Cardiac septum (tissue), 1 donor: ENCODE measurements at places on chromosomes 12 and 14. TPM values are rescaled to one million over a fixed set of nuclear protein-coding genes. Genes with fewer than 3 reads are reported as not detected.

- no peak for DNase-seq
Observed at GRCh38 chr12:51869931-51870330, 18.0 kb upstream of the ANKRD33 start.

The PIWIL1 gene
- total RNA-seq, result not detected

DNA sequence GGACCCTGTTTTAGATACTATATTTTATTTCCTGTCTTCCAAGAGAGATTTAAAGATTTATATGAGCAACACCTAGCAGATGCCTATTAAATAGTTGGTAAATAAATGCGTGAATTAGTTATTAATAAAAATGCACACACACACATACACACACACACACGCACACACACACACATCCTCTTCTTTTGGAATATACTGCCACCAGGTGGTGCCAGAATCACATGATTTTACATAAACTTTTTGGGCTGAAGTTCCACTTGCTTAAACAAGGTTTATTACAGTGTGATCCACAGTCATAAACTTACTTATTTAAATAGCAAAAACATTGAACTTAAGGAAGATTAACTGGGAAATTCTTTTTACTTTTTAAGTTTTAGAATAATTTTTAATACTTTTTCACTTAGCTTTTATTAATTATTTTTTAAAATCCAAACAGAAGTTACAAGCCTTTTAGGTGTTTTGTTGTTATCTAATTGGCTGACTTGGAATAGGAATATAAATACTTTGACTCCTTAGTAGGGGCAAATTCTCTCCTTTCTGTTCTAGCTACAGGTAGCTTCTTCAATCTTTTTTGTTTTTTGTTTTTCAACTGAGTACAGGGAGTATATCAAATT, 17.5 kb downstream of the RAD51B start:
- DNase-seq, result no peak

The DNAH10 gene
- total RNA-seq, result 0.73 TPM

GRCh38 chr12:32083489-32083888, 23.2 kb upstream of the BICD1 start:
- DNase-seq, result no peak
